ENCODE measurements at places on chromosomes 6 and 20.

DNA sequence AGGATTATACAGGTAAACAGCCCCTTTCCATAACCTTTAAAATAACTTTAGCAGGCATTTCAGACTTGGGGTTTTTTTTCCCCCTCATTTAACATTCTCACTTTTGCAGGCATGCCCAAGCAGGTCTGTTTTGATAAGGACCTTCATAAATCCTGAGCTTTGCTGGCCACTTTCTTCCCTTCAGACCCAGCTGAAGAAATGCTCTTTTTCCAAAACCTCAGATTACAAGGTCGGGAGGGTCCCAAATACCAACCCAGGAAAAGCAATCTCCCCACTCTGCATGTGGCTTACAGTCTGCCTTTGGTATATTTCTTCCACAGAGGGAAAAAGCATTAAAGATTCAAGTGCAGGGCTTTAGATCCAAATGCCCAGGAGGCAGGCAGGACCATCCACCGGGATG lies 6.8 kb downstream of the NFATC2 start:
- no peak for DNase-seq

DNA sequence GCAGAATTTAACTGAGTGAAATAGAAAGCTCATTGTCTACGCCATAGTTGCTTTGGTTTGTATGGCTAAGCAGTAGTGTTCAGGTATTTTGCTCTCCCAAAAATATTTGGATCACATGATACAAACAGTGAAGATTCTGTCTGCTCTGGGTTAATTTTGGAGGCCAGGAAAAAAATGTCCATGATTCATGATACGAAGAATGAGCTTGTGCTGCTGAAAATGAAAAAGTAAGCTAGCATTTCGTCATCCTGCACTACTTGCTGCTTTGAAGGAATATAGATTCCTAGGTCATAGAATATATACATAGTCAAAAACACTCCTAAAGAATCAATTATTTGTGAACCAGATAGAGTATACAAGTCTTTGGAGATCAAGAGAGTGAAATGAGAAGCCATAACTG lies 8.3 kb downstream of the WRNIP1 start:
- no peak for DNase-seq

- DNase-seq = no peak
Observed at GRCh38 chr20:13243826-13244376, 22.8 kb downstream of the ISM1 start.

DNA sequence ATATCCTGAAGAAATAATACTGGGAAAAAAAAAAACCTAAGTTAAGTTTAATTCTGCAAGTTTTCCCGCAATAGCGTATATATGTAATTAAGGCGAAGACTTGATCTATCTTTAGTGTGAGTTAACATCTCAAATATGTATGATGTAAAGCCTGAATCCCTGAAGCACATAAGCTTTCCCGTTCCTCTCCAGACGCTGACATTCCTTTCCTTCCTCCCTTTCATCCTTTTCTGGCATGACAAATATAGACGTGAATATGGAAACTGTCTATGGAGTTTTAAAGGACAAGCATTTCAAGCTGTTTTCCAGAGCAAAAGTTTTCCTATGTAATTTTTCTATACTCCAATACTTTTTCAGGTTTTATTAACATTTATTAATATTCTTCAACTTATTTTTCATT lies 637.0 kb downstream of the COL12A1 start:
- DNase-seq = no peak

DNA sequence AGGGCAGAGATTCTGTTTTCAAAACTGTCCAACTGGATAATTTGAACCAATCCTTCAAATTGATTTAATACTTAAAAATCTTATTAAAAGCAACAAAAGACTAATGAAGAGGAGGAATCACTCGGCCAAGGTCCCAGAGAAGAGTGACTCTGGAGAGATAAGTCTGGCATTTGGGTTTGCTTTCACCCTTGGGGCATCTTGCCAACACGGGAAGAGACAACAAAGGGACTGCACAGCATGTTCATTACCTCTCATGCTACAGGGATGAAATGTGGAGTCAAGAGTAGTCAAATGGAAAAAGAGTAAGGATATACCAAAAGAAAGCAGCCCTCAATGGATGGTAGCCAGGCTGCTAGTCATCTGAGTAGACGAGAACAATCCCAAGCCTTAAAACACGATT lies 68.2 kb downstream of the KHDRBS2 start:
- DNase-seq = no peak

GRCh38 chr6:31352310-31352682 lies 4.7 kb downstream of the HLA-B start:
- DNase-seq = no peak

- no peak for DNase-seq
Observed at GRCh38 chr6:15642276-15642675, 20.6 kb downstream of the DTNBP1 start.

DNA sequence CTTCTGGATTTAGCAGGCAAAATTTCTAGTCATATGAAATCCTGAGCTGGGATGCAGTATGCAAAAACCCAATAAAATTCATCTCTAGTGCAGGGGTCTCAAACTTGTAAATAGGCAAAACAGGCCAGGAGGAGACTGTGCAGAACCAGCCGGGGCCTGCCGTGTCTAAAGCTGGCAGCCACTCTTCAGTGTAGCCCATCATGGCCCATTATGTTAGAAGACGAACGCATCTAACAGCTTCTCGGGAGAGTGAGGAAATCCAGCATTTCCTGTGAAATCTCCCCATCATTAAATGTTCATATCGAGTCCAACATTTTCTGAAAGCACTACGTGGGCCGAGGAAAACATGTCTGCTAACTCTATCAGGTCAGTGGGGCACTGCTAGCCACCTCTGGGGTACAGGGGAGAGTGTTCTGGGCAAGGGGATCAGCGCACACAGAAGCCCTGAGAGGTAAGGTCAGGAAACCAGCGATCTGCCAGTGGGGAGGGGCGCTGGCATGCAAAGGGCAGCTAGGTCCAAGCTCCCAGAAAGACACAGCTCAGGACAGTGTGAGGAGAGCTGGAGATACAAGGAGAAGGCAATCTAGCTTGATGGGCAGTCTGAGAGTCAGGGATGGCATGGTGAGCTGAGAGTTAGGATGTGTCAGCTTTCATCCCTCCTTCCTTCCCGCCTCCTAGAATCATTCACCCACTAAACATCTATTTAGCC lies 144.2 kb downstream of the PREX1 start:
- no peak for DNase-seq

GRCh38 chr20:32762754-32763201 lies 593 bp downstream of the DNMT3B start:
- no peak for DNase-seq

DNA sequence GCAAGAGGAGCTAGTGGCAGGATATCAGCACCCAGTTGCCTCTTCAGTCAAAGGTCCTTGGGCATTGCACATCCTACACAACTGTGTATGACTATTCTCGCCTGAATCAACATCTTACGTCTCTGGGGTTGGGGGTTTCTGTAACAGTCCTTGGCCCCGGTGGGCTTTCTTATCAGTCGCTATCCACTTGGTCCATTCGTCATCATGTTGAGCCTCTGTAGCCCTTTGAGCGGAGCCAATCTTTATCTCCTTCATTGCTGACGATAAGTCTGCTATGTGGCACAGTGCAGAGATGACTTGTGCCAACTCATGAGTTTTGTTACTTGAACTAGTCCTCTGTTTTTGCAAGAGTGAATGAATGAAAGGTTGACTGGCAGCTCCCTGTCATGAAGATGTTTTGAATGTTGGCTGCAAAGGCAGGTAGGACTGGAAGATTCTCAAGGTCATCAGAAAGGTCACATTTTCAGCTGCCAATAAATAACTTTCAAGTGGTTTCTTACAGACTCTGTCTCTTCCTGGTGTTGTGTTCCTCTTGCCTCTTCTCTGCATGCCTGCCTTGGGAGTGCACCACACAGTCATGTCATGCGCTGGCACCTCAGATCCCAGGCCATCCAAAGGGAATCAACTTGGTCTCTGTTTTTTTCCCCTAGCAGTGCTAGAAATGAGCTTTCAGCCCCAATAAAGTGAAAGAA lies 238.9 kb downstream of the SLC24A3 start:
- DNase-seq = no peak

DNA sequence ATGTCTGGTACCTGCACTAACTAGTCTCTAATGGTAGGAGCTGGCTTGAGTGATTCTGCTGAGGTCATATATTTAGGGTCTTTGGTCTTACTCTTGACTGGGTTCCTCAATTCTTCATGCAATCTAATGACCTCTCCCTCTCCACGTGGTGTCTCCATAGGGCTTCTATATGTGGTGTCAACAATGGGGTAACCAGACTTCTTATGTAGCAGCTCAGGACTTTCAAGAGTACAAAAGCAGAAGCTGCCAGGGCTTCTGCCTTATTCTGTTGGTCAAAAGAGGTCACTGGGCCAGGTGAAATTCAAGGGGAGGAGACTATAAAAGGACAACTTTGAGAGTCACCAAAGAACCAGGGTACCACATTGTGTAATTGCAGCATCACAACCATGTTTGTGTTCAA lies 54.3 kb downstream of the NUS1 start:
- no peak for DNase-seq

GRCh38 chr6:166058064-166058739 lies 109.4 kb downstream of the TBXT start:
- no peak for DNase-seq

- no peak for DNase-seq
Observed at GRCh38 chr6:13296536-13296997, 31.8 kb downstream of the TBC1D7 start.

DNA sequence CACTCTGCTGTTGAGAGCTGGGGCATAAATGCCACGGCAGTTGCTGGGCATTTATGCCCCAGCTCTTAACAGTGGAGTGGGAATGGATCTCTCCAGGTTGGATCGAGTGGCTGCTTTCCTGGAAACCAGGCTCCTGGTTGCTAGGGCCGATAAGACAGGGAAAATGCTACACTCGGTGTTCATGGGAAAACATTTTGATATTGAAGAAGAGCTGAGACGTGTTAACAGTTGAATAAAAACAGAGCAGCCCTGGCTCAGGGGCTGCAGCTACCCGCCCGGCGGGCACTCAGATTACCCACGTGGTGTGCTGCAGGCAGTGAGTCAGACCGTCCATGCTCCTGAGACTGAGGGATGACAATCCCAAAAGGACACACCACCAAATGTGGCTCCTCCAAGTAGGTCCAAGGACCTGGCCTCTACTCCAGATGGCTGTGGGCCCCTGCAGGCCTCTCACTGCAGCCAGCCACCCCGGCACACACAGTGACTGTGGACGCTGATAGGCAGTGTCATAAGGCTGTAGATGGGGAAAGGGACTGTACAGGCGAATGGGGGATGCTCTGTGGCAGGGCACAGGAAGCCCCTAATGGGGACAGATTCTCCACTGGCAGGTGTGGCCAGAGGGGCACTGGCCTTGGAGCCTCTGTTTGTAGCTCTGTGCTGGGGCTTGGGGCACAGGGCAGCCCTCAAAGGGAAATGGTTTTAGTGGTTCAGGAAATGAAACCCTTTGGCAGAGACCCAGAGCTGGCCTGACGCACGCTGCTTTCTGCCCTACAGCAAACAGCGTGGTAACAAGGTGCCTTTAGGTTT lies 237.8 kb downstream of the LY86 start:
- peak; percentile 68 for DNase-seq

DNA sequence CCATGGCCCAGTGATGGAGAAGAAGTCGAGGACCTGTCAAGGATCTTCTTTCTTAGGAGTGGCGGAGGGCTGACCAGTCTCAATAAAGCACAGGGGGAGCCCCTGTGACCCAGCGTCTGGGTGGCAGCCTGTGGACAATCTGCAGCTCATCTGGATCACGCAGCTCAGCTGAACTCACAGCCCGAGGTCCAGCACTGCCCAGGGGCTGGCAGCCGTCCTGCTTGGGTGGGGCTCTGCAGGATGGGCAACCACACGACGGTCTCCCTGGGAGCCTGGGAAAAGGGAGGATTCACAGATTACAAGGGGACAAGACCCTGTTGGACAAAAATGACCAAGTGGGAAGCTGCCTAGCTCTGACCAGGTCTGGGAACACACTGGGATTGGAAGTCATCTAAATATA lies 110.8 kb downstream of the MYLK4 start:
- DNase-seq = no peak

DNA sequence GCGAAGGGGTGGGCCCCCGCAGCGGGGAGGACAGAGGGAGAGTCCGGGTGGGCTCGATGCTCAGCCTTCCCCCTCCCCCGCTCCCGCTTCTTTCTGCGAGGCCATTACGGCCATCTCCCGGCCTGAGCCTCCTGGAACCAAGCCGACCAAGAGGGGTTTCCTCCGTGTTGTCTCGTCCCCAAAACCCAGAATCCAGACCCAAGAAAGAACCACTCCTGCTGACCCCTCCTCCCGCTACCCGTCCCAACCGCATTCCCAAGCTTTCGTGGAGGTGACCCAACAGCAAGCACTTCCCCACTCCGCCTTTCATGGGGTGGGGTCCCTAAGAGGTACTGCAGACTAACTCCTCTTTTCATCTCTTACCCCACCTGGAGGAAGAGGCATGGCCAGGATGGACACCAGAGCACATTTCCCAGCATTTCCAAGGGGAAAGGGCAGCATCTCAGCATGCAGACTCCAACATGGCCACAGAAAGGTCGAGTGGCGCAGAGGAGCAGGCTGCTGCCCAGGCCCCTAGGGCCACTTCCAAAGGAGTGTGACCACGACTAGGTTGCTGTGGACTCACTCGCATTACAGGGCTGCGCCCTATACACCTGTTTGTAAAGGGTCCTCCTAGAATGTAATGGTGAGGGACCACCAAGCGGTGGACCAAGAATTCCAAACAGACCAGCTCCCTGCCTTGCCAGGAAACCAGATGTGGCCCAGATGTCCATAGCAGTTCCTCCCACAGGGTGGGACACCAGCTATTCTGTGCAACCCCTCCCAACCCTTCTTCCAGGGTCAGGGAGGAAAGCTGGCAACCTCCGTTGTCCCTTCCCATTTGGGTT lies 53.4 kb downstream of the MRPL14 start:
- DNase-seq = no peak

DNA sequence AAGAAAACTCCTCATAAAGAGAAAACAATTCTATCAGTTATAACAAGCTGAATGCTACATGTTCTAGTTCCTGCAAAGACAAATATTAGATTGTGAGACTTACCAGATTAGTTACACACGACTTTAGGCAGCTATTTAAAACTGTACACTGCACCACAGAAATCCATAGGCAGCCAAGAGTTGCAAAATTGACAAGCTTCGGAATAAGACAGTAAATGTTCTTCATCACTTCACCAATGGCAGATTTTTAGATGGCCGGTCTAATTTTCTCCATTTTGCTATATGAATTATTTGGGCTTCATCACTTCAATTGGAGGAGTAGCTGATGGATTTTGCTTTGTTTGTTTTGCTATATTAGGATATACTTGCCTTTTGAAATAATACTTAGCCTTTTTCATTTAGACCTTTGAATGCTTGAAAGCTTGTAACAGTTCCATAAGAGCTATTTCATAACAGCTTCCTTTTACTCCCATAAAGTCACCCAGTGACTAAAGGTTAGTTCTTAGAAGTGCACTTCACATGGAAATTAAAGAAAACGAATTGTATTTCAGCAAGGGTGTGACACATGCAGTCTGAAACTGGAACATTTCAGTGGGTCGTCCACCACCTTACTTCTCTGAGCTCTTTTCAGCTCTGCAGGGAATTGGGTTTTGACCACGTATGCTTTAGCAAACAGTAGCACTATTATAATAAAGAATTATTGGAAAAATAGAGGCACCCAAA lies at the start of gene ROS1:
ROS1 (minus strand) TSS at position 512 of the 723 bp plus-strand sequence; CDS start at position 226, 286 bp downstream.
- no peak for DNase-seq
